ENCODE measurements at places on chromosomes 3 and 15.

DNA sequence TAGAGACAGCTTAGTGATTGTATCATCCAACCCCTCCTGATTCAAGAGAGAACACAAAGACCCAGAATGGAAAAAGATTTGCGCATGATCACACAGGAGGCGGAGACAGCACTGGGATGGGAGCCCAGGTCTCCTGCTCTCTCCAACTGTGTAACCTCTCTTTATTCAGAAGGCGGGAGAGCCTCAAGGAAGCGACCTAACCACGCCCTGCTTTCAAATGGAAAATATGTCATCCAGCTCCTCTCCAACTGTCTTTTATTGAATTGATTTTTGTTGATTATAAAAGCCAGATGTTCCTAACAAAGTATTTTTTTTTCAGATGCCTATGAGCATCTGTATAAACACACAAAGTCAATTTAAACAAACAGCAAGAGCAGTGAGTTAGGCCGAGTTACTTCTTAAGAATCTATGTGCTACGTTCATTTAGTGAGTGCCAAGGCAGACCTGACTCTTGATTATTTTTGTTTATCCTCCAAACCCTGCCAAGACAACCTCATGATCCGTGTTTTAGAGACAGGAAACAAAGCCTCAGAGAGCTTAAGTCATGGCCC is 74.5 kb downstream of the BFSP2 start:
- no peak for DNase-seq

DNA sequence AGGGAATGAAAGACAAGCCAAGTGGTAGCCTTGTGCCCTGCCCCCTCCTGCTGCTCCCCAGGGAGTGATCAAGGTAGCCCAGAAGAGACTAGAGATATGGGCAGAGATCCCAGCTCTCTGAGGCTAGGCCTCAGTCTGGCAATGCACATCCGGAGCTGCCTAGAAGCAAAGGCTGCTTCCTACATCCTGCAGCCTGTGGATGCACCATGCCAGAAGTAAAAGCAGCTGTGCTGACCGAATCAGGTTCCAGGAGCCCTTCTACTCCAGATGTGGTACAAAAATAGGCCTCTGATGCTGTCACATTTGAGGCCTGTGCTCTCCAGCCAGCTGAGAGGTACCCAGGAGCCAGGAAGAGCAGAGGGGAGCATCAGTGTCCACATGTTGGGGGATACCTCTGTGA is 16.0 kb downstream of the TRAIP start:
- DNase-seq = no peak

DNA sequence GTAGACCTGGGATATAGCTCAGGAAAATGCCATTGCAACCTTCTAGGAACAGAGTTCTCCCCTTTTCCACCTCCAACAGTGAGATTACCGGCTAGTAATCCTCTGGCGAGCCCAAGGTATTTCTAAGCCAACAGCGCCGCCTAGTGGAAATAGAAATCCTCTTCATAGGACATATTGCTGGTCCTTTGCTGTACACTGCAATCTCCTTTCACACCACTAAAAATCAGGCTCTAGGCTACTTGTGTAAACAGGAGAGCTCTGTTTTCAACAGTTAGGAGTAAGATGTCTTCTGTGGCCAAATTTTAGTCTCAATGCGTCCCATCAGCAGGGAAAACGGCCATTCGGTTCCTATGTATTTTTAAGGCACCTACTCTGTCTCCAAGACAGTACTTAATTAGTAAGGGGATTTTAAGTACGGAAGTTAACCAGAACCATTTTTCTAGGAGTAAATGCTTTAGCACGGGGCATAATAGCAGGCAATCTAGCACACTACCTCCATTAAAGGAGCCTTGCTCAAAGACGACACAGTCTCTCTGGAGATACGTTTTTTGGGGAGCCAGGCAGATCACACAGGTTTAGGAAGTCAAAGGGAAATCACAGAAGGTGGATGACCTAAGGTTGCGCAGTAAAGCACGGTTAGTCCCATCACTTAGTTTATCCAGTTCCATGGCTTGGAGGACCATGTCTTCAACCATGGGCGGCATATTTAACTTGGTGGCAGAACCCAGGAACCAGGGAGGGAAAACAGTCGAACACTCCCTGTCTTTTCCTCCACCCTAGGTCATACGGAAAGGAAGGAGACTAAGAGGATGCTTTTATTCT is 43.8 kb downstream of the NCEH1 start:
- DNase-seq = no peak

GRCh38 chr3:42264399-42265058 is 1.5 kb downstream of the CCK start:
- DNase-seq = peak; percentile 27

GRCh38 chr15:55703873-55704301 is 39.1 kb downstream of the PRTG start:
- DNase-seq = no peak

- DNase-seq = no peak
These were observed 43.6 kb upstream of the RPL32 start for GRCh38 chr3:12884790-12885582.

DNA sequence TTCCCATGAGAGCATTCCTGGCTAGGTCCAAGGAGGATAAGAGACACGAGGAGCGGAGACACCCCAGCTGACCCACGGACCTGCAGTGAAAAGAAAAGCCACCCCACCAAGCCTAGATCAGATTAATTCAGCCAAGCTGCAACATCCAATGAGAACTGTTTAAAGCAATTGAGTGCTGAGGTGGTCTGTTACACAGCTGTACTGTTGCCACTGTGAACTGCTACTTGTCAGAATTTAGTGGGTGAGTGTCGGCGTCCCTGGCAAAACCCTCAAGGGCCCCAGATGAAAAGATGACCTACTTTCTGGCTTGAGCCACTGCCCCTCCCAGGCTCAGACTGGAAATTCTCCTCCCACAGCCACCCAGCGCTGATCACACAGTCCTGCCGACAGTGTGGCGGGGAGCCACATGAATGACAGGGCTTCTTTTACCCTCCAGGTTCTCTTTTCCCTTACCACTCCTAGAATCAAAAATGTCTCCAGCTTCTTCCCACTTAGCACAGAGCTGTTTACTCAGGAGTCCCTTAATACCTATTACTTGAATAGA is 26.4 kb upstream of the KBTBD12 start:
- DNase-seq = no peak

DNA sequence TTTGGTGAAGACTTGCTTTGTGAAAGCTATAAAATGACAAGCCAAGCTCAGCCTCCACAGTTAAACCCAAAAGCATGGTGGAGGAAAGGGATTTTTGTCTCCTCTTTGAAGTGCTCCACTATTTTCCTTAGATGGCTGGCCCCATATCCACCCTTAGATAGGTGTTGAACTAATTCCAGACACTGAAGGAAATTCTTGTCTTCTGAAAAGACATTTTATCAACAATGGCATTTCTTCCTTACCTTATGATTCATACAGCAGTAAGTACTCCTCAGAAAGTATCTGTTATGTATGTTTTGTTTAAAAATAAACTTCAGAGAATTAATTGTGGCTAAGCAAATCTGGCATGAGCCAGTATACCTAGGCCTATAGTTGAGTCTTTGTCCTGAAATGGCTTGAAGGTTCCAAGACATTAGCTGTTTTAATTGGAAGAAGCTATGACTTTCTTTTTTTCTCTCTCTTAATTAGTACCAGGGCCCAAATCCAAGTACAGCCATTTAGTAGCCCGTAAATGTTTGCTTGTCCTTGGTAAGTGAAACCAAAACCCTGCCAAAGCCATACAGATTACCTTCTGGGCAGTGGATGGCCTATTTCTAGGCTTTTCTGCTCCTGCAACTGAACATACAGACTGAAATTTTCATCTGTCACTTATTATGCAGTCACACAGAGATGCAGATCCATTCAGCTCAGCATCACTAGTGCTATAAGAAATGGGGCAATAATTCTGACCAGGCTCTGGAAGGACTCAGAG is 5.1 kb upstream of the BFSP2 start:
- no peak for DNase-seq

- DNase-seq = no peak
These were observed 29.4 kb upstream of the AP4E1 start for GRCh38 chr15:50879016-50879617.

DNA sequence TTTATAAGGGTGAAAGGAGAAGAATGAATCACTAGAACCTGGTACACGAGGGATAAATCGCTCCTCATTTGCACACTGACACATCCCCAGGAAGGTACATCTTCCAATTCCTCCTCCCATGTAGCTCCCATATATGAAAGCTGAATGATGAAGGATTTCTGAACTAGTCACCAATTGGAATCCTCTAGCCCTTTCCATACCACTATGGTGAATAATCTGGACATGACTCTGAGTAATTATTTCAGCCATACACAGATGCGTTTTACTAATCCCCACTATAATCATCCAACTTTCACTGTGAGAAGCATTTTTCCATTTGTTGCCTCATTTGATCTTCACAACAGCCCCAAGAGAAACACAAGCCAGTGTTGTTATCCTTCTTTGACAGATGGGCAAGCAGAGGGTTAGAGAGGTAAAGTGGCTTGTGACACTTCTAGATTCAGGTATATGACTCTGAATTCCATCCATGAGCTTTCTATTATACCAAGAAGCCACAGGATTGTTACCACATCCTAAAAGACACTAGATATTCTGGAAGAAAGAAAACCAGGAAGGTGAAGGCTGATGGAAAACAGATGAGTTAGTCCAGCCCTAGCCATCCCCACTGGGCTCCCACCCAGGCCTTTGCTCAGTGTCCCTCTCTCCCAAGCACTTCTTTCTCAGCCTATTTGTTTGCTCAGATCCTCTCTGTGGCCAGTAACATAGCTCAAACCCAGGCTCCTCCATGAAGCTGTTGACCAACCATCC is 22.2 kb upstream of the BCL6 start:
- DNase-seq = peak; percentile 85

GRCh38 chr15:87846746-87847145 is 409.8 kb downstream of the NTRK3 start:
- DNase-seq = no peak

DNA sequence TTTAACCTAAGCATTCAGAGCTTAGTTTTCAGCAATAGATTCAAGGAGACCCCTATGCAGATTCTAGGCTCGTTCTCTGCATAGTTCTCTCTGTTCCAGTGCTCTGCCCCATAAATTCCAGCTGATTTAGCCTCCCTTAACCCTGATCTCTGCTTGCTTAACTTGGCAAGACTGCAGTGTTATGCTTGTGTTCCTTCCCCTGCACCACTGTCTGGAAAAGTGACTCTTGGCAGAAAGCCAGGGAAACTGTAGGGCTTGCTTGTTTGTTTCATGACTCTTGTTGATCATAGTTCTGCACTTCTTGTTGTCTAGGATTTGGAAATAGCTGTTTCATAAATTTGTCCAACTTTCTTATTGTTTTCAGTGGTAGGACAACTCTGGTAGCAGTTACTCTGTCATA is 40.1 kb downstream of the ANAPC13 start:
- no peak for DNase-seq

All from epithelial cell of prostate (primary cell).